ENCODE measurements at places on chromosomes 6 and 20.

DNA sequence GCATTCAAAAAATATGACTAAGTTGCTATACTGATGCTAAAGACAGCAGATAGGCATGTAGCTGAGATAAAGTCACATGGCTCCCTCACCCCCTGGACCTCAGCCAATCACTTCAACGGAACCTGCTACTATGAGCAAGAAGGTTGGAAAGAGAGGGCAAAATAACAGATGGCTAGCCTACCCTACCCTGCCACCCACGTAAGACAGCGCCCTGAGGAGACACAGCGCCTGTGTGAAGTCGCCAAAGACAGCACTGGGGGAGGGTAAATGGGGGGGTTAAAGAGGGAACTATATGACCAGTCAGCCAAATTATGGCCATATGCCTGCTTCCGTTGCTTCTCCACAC lies 163.2 kb downstream of the RALGAPA2 start:
- no peak for DNase-seq

GRCh38 chr6:147060636-147061035 lies 143.6 kb upstream of the STXBP5 start:
- no peak for DNase-seq

- DNase-seq = no peak
Observed at GRCh38 chr6:46254331-46254730, 83.6 kb upstream of the ENPP5 start.

- DNase-seq = no peak
Observed at GRCh38 chr6:134630508-134631121, 312.7 kb upstream of the SGK1 start.

- DNase-seq = no peak
Observed at GRCh38 chr6:20437639-20438038, 36.0 kb downstream of the E2F3 start.

DNA sequence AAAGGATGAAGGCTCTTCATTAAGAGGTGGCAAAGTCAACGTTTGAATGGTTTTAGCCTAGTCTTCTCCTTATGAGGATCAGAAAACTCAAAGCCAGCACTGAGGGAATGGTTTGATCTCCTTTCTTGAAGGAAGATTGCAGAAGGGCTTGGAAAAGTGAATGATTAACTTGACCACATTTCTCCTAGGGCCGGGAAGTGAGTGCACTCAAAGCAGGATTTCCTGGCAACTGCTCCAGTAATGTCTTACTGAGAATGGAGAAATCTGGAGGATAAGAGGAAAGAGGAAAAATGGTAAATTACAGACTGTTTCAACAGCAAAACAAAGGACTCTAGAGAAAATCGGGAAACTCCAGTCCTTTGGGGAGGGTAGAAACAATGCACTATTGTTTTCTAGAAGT lies 189.0 kb upstream of the FOXA2 start:
- DNase-seq = no peak

GRCh38 chr6:133341607-133342158 lies 100.5 kb downstream of the EYA4 start:
- no peak for DNase-seq

GRCh38 chr6:124010574-124010973 lies 206.9 kb downstream of the NKAIN2 start:
- no peak for DNase-seq

- no peak for DNase-seq
Observed at GRCh38 chr6:3176562-3177355, 19.4 kb upstream of the TUBB2A start.

DNA sequence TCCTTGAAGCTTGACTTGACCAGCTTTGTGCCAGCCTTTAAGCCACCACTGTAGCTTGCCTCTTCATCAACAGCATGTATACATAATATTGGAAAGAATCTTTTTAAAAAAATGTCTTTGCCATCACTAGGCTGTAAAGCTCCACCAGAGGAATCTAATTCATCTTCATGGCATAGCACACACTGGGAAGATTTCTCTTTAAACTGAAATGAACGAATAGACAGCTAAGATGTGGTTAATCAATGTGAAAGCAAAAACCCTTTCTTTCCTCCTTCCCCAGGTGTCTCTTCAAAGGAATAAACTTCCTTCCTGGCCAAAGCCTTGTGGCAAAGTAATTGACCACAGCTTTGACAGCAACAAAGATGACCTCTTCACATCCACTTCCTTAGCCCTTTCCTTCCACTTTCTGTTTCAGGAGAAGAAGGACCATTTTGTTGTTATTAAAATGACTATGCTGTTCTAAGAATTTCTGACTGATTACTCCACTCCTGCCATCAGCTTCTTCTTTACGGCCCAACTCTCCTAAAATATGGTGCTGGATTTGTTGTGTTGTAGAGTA lies 428.7 kb upstream of the SOX4 start:
- DNase-seq = no peak

DNA sequence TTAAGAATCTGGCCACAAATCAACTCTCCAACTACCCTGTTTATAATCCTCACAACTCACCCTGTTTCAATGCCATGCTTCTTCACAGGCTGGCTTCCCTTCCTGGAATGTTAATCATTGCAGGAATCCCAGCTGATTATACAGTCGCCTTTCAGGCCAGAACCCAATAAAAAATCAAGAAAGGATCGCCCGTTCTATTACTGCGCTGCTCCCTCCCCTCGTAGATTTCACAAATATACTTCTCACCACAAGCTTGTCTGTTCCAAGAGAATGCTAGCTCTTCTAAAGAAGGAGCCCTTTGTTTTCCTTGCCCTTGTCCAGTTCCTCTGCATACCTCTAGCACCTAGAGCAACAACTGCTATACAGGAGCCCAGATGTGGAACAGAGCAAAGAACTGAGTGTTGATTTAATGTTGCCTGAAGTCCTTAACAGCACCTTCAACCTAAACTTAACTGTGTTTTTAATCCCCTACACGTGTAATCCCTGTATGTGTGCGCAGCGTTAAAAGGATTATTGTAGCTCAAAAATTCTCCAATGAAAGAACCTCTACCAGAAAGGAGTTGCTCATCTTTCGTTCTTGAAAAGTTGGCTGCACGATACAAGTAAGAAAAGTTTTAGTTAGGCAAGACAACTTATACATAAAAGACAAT lies 988 bp downstream of the ECHDC1 start:
- no peak for DNase-seq

GRCh38 chr6:106452628-106453027 lies 92.1 kb downstream of the CRYBG1 start:
- DNase-seq = no peak

- DNase-seq = no peak
Observed at GRCh38 chr6:80380566-80380965, 274.1 kb downstream of the BCKDHB start.
